ENCODE measurements at places on chromosomes 12 and 14. TPM values are rescaled to one million over a fixed set of nuclear protein-coding genes. Genes with fewer than 3 reads are reported as not detected.

Gene NABP2
- total RNA-seq: 17.2 TPM

Gene HCAR2
- total RNA-seq: 0.35 TPM

GRCh38 chr12:113333877-113334785, 778 bp downstream of the SLC8B1 start:
- no peak for DNase-seq

Gene CPSF6
- total RNA-seq: 27.5 TPM

DNA sequence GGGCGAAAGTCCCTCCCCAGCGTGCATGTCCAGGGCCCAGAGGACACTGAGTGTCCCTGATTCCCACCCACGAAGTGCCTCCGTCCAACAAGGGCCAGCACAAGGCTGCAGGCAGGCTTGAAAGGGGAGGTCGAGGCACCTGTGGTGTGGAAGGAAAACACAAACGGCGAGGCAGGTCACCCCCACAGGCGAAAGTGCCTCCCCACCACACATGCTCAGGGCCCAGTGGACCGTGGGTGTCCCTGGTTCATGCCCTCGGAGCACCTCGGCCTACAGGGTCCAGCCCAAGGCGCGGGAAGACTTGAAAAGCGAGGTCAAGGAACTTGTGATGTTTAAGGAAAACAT, 370.4 kb downstream of the ALG10 start:
- no peak for DNase-seq

Gene ASB2
- 47.2 TPM for total RNA-seq

Gene PLCZ1
- total RNA-seq: not detected

- no peak for DNase-seq
Observed at GRCh38 chr12:91866566-91866965, 279.1 kb downstream of the BTG1 start.

GRCh38 chr14:65159281-65160062, 57.2 kb upstream of the MAX start:
- DNase-seq: no peak

DNA sequence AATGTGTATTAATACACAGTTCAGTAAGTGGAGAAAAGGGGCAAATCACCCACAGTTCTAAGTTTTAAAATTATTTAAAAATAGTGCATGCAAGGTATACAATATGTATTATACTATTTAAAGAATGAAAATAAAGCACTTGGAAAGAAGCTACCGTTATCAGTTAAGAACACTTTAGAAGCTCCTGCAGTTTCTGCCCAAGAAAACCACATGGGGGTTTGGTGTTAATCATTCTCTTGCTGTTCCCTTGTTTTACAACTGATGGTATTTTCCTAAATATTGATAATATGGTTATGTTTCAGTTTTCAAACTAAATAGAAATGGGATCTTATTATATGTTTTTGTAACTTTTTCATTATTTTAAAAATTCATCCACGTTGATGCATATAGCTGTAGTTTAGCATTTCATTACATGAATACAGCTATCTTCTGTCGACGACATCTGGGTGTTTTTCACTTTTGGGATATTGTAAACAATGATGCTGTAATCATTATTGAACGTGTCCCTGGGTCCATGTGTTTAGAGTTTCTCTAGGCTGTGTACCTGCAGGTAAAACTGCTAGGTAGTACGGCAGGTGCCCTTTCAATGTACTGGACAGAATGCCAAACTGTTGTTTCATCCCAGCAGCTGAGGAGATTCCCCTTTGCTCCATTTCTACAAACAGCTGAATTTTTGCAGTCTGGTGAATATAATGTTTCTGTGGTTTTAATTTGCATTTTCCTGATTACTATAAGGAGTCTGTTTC, 64.1 kb downstream of the APPL2 start:
- DNase-seq: no peak

Gene HRK
- total RNA-seq: not detected

DNA sequence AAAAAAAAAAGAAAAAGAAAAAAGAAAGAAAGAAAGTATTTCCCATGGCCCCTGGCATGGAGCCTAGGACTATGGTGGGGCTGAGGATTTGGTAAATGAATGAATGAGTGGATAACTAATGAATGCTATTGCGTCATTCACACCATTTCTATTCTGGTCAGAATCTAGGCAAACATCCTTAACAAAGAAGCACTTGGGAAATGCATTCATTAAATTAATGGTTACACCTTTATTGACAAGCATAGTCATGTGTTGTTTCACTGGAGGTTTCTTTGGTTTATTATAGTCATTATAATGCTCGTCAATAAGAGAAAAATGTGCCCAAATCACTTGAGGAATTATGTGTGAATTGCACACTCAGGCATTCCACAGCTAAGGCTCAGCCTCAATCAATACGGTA, 13.6 kb upstream of the AQP2 start:
- no peak for DNase-seq

GRCh38 chr12:93230326-93230720, 147.4 kb upstream of the NUDT4 start:
- no peak for DNase-seq

- no peak for DNase-seq
Observed at GRCh38 chr12:15632708-15633107, 156.5 kb downstream of the EPS8 start.

DNA sequence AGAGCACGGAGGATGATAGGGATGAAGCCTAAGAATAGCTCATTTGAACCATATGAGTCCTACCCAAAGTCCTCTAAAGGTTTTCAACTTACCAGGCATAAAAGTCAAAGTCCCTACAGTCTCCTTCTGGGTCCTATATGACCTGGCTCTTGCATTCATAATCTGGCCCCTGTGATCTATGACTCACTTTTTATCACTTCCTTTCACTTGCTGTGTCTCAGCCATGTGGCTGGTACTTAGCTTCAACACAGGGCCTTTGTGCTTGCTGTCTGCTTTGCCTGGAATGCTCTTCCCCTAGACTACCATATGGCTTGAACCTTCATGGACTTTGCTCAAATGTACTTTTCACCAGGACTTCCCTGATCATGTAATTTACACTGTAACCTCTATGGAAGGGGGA, 137.6 kb upstream of the TMTC1 start:
- DNase-seq: no peak

DNA sequence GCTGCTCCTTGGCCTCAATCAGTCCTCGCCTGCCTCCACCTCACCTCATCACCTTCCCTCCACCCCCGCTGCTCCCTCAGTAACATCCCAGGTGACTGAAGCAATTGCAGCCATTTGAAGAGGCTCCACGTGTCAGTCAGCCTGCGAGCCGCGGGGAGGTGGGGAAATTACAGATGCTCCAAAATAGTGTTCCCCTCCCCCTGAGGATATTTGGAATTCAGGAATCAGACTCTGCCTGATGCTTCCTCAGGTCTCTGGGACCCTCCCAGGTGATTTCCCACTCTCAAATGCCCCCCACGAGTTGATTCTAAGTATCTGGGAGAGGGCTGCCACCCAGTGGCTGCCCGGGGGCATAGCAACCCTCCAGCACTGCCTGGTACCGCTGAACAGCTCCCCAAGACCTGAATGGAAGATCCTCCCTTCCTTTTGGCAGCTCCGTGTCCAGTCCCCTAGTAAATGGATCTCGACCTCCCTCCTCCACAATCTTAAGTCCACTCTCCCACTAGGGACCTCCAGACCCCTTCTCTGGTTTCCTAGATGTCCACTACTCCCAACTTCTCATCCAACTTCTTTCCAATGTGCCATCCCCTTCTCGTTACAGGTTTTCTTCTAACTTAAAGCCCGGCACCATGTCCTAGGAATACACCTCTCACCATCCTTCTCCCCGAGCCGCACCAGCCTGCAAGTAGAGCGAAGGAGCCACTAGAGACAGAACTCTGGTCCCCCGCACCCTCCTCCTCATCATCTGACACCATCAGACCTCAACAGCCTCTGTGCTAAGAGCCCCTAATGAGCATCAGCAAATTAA, 1.4 kb upstream of the ASIC1 start:
- DNase-seq: no peak

Gene CLEC1B
- total RNA-seq: not detected

DNA sequence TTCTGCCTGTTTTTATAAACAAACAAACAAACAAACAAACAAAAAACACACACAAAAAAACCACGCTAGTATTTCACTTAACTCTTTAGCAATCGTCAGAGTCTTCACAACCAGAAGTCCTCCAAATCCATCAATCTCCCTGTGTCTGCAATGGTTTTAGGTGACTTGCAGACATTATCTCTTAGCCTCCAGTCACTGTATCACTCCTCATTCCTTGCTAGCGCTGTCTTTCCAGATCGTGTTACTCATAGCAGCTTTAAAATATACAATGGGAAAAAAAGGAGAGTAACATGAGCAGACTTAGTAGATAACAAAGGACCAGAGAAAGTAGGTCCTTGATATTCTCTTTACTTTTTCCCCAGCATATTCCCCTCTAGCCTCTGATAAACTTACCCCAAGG, 15.5 kb upstream of the ETNK1 start:
- no peak for DNase-seq

DNA sequence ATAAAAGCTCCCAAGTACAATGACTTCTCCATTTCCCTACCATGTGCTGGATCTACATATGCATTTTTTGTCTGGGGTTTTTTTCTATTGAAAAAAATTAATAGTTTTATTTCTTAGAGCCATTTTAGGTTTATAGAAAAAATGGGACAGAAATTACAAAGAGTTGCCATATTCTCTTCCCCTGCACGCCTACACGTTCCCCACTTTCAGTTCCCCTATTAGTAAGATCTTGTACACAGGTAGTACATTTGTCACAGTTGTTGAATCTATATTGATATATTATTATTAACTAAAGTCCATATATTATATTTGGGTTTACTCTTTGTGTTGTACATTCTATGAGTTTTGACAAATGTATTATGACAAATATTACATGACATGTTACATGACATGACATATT, 35.7 kb downstream of the SIX6 start:
- DNase-seq: no peak

DNA sequence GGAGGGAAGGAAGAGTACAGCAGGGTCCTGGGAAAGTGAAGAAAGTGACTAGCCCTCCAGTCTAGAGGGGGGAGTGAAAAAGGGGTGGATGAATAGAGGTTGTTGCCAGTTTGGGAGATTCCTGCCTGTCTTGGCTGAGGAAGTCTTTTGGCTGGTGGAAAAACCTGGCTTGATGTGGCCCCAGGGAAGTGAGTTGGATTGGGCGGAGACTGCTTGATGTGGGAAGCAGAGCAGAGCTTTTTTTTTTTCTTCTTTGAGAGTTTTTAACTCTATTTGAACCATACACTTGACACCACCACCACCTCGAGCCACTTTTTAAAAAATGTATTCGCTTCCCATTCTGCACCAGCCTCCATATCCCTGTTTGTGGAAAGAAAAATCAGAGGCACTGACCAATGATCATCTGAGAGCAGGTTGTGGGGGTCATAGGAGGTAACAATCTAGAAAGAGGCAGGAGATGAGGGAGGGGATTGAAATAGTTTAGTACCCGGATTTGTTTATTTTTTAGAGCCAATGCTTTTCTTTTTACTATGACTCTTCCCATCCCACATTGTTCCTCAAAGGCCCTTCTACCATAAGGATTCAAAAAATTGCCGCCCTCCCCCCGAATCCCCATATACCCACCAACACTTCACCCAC, 690 bp upstream of the DTX3 start:
- DNase-seq: peak; percentile 43

Gene TRMT61A
- 18.8 TPM for total RNA-seq

DNA sequence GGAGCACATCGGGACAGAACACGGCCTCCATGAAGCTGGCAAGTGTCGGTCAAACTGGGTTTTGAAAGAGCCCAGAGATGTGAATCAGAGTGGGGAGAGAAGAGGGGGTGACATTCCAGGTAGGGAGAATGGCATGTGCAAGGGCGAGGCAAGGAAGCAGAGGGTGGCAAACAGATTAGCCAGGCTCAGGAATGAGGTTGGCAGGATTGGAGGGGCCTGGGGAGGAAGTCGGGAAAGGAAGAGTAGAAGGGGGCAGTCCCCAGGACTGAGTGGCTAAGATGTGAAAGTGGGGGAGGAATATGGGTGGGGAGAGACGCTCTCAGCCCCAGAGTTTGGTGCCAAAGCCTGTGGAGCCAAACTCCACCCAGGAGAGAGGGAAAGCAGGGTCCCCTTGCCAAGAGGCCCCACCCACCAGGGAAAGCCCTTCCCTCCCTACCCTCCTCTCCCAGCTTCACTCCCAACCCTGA, 5.5 kb upstream of the HDAC7 start:
- no peak for DNase-seq

Gene FAM186B
- 0.54 TPM for total RNA-seq

- no peak for DNase-seq
Observed at GRCh38 chr12:127980585-127980984, 286.4 kb upstream of the TMEM132C start.

- no peak for DNase-seq
Observed at GRCh38 chr14:105074601-105075053, 9.4 kb upstream of the GPR132 start.

DNA sequence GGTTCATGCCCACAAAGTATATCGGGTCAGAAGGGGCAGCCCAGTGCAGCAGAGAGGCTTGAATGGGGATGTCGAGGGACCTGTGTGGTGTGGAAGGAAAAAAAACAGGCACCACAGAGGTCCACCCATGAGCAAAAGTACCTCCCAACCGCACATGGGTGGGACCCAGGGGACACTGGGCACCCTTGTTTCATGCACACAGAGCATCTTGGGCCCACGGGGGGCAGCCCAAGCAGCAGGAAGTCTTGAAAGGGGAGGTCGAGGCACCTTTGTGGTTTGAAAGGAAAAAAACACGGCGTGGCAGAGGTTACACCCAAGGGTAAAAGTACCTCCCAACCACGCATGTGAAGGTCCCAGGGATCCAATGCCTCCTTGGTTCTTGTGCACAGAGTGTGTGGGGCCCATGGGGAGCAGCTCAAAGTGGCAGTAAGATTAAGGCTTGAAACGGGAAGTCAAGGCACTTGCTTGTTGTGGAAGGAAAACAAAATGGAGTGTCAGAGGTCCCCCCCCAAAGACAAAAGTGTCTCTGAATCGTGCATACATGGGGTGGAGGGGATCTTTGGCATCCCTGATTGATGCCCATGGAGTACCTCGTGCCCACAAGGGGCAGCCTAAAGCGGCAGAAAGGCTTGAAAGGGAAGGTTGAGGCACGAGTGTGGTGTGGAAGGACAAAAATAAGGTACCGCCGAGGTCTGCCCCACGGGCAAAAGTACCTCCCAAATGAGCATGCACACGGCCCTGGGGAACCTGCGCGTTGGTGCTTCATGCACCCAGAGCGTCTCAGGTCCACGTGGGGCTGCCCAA, 575.5 kb downstream of the ALG10 start:
- no peak for DNase-seq

Gene POTEM
- not detected for total RNA-seq

- no peak for DNase-seq
Observed at GRCh38 chr12:113990250-113991223, 24.4 kb upstream of the RBM19 start.

- DNase-seq: no peak
Observed at GRCh38 chr12:1777798-1778197, 42.6 kb upstream of the LRTM2 start.

Gene EXOC5
- total RNA-seq: 50.3 TPM

Measured in thoracic aorta (tissue), 2 donors.